Stimulated activated CD4-positive, alpha-beta T cell treated with anti-CD3 and anti-CD28 coated beads, Interleukin-1b, Interleukin-23, amount 100 ng/mL, for 24 hours (primary cell): ENCODE measurements at places on chromosomes 13 and 19.

DNA sequence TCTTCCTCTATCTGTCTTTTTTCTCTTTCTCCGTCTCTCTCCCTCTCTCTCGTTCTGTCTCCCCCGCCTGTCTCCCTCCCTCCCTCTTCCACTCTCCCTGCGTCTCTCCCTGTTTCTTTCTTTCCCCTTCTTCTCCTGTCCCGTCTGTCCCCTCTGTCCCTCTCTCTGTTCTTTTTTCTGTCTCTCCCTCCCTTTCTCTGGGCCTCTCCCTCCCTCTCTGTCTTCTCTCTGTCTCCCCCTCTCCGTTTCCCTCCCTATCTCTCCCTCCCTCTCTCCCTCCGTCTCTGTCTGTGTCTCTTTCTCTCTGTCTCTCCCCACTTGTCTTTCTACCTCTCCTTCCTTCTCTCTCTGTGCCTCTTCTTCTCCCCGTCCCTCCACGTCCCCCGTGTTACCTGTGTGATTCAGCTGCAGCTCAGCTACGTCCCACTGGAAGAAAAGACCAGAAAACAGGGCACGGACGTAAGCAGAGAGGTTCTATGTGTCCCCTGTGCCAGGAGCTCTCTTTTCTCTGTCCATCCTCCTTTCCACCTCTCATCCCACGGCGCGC is 1.2 kb downstream of the CD70 start:
- no peak for DNase-seq

DNA sequence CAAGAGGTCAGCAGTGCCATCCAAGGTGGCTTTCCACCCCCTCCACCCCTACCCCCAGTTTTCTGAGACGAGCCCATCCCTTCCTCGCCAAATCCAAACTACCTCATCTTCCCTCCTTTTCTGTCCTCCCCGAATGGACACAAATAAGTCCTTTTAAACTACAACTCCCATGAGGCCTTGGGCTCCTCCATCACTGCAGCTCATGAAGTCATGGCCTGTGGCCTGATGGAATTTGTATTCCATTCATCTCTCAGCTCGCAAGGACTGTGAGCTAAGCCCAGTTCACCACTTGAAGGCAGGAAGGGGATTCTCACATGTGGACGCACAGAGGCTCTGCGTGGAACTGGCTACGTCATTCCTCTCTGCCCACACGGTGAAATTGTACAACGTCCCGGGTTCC is 12.5 kb downstream of the PTPRH start:
- no peak for DNase-seq

DNA sequence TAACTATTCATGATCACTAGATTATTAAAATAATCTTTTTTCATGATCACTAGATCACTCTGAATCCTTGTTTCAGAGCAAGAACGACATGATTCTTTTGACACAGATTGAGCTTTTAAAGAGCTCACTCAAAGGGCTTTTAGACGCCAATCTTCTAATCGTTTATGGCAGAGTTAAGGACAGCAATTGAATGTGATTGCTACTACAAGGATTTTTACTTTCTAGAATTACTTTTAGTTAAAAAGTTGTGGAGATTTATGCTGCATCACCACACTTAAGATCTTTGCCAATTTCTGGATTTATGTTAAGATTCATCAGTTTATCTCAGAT is 1.3 kb downstream of the EXOSC8 start:
- no peak for DNase-seq

- DNase-seq, result no peak
Measured at GRCh38 chr13:36887758-36888521, 32.1 kb downstream of the SMAD9 start.

GRCh38 chr19:46356149-46357055 is 9.5 kb downstream of the PPP5C start:
- DNase-seq, result no peak

DNA sequence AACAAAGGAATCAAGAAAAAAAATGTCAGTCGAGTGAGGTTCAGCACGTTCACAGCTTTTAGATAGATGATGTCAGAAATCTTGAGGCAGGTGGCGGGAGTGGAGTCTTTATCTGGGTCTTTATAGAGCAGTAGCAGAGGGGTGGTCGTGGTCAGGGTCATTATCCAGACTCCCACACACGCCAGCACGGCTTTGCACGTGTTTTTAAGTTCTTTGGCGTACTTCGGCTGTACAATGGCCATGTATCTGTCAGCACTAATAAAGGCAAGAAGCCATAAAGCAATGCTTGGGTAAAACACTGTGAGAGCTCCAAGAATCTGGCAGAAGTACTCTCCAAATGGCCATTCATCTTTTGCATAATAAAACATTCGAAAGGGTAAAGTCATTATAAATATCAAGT is 2.9 kb downstream of the GPR18 start:
- DNase-seq, result no peak

GRCh38 chr13:51479199-51479523 is 26.3 kb upstream of the INTS6 start:
- DNase-seq, result no peak

DNA sequence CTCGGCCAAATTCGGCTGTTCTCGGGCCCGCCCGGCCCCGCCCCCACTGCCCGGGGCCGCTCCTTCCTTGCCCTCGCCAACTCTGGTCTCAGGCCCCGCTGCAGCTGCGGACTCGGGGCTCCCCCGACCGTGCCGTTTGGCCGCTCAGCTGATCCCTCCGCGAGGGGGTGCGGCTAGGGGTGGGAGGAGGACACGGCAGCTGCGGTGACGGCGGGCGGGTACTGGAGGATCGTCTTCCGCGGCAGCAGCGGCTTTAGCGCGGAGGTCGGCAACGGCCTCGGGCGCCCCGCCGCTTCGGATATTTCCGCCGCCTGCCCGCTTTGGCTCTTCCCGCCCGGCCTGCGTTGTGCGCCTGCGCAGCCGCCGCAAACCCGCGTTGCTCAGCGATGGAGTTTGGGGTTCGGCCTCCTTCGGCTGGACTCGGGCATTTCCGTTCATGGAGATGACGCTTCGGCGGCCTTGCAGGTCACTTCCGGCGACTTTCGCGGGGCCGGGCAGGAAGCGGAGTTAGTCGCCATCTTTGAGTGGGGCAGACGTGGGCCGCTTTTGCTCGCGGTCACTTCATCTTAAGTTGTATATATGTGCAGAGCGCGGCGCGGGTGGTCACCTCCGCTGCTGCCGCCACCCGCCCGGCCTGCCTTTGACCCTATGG is 338 bp upstream of the UBE2M start:
- DNase-seq, result peak; percentile 91

- DNase-seq, result no peak
Measured at GRCh38 chr19:46390866-46391265, 22.5 kb downstream of the CCDC8 start.

- DNase-seq, result no peak
Measured at GRCh38 chr13:55705971-55706370, 1434.7 kb upstream of the PRR20A start.

GRCh38 chr13:53135301-53135700 is 106.7 kb downstream of the OLFM4 start:
- no peak for DNase-seq

GRCh38 chr13:79451500-79451962 is 29.4 kb upstream of the NDFIP2 start:
- DNase-seq, result peak; percentile 91

DNA sequence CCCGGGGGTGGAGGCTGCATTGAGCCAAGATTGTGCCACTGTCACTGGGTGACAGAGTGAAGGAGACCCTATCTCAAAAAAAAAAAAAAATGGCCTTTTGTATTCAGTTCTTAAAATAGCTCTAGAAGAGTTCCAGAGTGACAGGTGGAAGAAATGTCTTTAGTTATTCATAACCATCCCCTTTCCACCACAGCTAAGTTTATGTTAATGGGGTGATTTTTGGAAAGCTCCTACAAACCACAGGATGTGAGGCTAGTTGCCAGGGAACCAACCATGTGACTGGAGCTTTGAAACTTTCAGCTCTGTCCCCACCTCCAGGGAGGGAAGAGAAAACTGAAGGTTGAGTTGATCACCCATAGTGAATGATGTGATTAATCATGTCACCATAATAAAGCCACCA is 6.9 kb downstream of the ZNF490 start:
- peak; percentile 23 for DNase-seq

DNA sequence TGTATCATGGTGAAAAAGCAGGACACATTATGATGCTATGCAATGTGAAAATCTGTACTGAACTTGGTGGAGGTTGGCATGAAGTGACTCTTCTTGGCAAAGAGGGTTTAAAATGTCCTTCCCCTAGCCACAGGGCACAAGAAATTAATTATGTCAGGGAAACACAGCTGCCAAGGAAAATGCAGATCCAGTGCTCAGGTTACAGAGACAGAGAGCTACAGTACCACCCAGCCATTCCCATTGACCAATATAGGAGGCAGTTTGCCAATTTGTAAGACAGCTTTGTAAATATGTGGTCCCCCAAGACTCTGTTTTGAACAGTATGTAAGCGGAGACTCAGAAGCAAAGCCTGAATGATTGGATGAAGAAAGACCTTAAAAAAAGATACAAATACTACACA is 69.4 kb upstream of the KLF12 start:
- no peak for DNase-seq

GRCh38 chr13:101230271-101230890 is 185.9 kb downstream of the NALCN start:
- no peak for DNase-seq

- no peak for DNase-seq
Measured at GRCh38 chr13:20126541-20127261, 34.2 kb downstream of the GJA3 start.

GRCh38 chr13:94595001-94595949 is 677 bp downstream of the TGDS start:
- DNase-seq, result no peak

DNA sequence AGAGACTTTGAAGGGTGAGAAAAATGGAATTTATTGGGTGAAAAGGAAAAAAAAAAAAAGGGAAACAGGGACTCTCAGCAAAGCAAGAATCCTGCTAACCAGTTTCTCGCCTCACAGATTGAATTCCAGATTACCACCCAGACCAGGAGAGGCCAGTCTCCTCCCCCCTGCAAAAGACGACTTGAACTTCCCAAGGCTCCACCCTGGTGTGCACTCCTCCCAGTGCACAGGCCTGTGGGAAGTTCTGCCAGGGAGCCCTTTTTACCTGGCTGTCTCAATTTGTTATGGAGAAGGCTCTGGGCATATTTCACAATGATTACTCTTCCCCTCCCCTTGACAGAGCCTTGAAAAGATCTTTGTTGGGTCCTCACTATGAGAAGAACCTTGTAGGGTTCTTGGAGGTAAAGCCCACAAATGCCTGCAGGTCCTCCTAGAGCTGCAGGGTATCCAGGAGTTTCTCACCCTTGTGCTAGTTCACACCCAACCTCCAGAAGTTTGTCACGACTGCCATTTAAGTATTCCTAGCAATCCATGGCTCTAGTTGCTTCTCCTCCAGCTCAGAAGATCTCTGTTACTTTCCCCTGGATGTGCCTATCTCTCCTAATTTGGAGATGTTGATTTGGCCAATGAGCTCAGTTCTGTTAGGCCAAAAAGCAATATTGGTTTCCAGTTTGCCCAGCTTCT is 229.8 kb upstream of the TMTC4 start:
- DNase-seq, result no peak

- DNase-seq, result no peak
Measured at GRCh38 chr19:53978975-53979801, 12.2 kb upstream of the CACNG6 start.

DNA sequence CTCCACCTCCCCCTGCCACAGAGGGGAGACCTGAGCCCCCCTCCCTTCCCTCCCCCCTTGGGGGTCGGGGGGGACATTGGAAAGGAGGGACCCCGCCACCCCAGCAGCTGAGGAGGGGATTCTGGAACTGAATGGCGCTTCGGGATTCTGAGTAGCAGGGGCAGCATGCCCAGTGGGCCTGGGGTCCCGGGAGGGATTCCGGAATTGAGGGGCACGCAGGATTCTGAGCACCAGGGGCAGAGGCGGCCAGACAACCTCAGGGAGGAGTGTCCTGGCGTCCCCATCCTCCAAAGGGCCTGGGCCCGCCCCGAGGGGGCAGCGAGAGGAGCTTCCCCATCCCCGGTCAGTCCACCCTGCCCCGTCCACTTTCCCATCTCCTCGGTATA is 2.4 kb upstream of the APOE start:
- DNase-seq, result no peak

DNA sequence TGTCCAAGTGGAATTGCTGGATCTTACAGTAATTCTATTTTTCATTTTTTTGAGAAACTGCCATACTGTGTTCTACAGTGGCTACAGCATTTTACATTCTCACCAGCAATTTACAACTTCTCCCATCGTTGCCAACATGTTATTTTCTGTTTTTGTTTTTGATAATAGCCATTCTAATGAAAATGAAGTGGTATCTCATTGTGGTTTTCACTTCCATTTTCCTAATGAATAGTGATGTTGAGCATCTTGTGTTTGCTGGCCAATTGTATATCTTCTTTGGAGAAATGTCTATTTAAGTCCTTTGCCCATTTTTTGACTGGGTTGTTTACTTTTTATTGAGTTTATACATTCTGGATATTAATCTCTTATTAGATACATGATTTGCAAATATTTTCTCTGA is 38.6 kb downstream of the KCNRG start:
- no peak for DNase-seq

DNA sequence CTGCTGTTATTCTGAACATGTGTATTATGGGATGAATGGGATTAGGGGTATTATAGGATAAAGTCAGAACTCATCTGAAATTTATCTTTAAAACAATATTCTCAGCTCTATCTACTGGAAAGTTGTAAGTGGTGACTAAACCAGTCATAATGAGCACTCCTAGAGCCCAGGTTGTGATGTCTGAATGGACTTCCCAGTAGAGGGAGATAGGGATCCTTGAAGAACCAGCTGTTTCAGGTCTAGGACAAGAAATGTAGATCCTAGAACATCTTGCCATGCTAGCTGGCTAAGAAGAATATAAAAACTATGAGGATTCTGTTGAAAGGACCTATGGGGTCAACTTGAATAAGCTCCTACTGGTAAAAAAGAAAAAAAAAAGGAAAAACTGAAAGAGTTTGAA is 310.8 kb downstream of the SLC7A1 start:
- no peak for DNase-seq

DNA sequence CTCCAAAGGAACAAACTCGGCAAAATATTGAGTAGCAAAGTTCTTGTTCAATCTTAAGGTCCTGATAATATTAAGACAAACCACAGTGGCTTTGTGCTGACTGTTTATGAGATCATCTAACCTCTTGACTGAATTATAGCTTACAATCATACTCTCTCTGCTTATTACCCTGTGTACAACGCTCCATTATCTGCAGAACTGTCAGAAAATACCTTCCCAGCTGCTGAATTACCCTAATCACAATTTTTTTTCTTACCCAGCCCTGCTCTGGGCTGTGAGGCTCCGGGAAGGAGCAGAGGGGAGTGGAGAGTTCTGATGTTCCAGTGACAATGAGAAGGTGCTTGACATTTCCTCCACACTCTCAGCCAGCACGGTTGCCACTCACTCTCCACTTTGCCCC is 64.8 kb downstream of the DCT start:
- no peak for DNase-seq

- no peak for DNase-seq
Measured at GRCh38 chr13:79097201-79097600, 308.9 kb downstream of the RBM26 start.
